ENCODE measurements at places on chromosomes 13 and 19.
A peak's percentile ranks its signal among the peaks of the same experiment; 100 is the strongest.

GRCh38 chr19:53982611-53983010 lies 8.8 kb upstream of the CACNG6 start:
- DNase-seq, result no peak

- DNase-seq, result no peak
Measured at GRCh38 chr19:17357724-17358123, 19.4 kb downstream of the PLVAP start.

GRCh38 chr19:28569132-28570131 lies 643.5 kb downstream of the UQCRFS1 start:
- no peak for DNase-seq

DNA sequence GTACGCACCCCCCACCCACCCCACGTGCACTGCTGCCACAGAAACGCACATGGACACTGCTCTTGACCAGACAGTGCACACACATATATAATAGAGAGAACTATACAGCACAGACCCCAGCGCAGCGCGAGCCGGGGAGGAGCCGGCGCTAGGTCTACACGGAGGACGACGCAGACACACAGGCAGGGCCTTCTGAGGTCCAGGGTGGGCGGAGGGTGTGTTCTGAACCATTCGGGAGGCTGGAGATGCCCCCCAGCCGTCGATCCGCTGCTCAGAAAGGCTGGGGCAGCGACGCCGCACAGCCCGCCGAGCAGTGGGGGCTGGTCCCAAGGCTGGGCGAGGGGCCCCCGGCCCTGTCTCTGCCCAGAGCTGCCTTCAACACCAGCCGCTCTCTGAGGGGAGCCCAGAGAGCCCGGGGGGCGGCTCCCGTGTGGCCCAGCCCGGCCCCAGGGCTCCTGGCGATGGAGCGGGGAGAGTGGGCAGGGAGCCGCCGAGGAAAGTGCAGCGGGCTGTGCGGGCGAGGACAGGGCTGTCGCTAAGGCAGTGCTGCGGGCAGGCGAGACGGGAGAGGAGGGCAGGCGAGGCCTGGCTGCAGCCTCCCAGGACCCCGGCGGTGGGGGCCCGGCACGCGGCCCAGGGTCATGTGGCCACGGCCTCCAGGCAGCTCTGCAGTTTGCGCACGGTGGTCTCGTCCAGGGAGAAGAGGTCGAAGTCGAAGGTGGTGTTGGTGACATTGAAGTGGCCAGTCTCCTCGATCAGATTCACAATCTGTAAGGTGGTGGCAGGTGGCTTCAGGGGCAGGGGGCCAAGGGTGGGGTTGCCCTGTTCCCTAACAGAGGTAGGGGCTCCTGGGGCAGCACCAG lies 67.1 kb downstream of the MLLT1 start:
- no peak for DNase-seq

- no peak for DNase-seq
Measured at GRCh38 chr19:30862876-30863275, 486.4 kb downstream of the TSHZ3 start.

- no peak for DNase-seq
Measured at GRCh38 chr13:51644654-51645053, 60.4 kb downstream of the WDFY2 start.

- peak; percentile 92 for DNase-seq
Measured at GRCh38 chr13:101529422-101529821, 76.9 kb downstream of the ITGBL1 start.

GRCh38 chr13:65768545-65768944 lies 1461.6 kb downstream of the PCDH9 start:
- no peak for DNase-seq

DNA sequence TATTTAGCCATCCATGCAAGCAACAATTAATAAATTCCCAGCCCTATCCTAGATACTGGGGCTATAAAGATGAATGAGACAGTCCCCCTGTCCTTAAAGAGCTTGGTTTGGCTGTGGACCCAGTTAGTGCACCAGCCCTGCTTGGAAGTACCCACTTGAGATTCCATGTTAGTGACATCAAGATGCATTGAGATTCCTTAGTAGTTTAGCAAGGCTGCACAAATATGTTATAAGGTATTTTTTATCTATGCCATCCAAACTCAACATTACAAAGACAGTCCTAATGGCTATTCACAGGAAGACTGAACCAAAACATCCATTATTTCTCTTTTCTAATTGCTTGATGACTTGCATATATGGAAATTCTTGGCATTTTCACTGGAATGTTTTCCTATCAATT lies 48.8 kb upstream of the RAP2A start:
- DNase-seq, result no peak

GRCh38 chr19:35693835-35694599 lies 10.3 kb upstream of the ZBTB32 start:
- DNase-seq, result no peak

- DNase-seq, result peak; percentile 23
Measured at GRCh38 chr13:93118081-93118615, 108.5 kb upstream of the GPC6 start.

DNA sequence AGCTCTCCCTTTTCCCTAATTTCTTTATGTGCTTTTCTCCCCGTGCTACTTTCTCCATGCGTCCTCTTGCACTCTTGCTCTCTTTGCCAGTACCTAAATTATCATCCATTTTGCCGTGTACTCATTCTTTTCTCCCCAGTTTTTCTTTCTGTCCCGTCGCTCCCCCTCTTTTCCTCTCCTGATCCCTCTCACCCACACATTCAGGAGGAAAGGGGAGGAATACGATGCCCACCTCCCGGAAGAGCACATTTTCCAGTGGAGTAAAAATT lies 821 bp downstream of the ZNF616 start:
- no peak for DNase-seq

- no peak for DNase-seq
Measured at GRCh38 chr13:39888865-39889810, 233.7 kb downstream of the COG6 start.

- no peak for DNase-seq
Measured at GRCh38 chr19:4389064-4389375, 11.3 kb downstream of the SH3GL1 start.

DNA sequence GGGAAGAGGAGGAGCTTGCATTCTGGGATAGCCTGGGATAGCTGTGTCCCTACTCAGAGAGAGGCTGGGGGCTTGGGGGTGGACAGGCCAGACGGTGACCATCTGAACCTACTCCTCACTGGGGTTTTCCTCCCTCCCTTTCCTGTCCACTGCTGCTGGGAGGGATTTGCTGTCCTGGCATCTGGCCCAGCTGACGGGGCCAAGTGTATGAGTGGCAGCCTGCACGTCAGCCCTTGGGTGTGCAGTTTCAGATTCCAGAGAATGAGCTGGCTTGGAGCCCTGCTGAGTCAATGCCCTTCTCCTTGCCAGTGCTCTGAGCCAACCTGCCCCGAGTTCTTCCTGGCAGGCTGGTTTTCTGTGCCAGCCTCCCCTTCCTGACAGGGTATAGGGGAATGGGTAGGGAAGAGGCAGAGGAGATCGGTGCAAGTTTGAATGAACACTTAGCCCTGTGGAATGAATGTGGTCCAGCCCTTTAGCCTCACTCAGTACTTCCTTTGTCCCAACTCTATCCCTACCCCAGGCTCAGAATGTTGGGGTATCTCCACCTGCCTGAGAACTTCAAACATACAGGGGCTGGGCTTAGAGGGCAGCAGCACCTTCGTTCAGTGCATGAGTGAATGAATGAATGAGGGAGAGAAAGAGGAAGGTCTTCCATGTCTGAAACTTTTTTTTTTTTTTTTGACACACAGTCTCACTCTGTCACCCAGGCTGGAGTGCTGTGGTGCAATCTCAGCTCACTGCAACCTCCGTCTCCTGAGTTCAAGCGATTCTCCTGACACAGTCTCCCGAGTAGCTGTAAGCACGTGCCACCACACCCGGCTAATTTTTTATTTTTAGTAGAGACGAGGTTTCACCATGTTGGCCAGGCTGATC lies 1.8 kb upstream of the ANGPTL4 start:
- DNase-seq, result peak; percentile 94

GRCh38 chr13:19239114-19239860 lies 57.7 kb upstream of the TUBA3C start:
- DNase-seq, result no peak

GRCh38 chr13:81139987-81140386 lies 799.1 kb upstream of the SPRY2 start:
- DNase-seq, result no peak

DNA sequence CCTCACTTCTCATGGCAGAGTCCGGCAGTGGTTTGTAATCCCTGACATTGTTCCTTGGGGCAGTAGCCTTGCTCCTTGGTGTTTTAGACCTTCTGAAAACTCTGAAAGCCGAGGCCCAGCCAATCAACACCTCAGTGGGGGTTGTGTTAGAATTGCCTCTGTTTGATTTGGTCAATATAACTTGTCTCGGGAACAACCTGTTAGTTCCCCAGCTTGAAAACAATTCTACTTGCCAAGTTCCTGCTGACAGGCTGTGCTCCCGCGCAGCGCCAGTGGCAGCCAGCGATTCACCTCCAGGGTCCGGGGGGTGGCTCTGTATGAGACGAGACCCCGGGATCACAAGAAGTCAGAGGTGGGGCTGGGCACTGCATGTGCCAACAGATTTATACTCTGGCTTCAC lies 81.4 kb upstream of the MEDAG start:
- DNase-seq, result no peak

DNA sequence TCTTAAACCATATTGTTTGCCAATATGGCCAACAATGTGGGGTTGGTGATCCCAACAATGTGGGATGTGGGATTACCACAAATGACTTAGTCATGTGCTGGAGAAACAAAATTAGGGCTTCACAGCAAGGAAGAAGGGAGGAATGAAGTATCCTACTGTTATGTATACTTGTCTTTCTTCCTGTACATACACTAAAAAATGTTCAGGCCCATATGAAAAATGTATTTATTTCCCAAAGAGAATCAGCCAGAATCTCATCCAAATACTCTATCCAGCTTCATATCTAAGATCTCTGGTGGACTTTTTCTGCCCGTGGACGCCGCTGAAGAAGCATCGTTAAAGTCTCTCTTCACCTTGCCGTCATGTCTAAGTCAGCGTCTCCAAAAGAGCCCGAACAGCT lies at the start of gene HNRNPA1L2:
Gene HNRNPA1L2 (plus strand): TSS at position 301 of the 400 bp plus-strand sequence. CDS start 62 bp downstream, at position 363.
- DNase-seq, result no peak

GRCh38 chr13:34431827-34432581 lies 510.1 kb upstream of the NBEA start:
- no peak for DNase-seq

DNA sequence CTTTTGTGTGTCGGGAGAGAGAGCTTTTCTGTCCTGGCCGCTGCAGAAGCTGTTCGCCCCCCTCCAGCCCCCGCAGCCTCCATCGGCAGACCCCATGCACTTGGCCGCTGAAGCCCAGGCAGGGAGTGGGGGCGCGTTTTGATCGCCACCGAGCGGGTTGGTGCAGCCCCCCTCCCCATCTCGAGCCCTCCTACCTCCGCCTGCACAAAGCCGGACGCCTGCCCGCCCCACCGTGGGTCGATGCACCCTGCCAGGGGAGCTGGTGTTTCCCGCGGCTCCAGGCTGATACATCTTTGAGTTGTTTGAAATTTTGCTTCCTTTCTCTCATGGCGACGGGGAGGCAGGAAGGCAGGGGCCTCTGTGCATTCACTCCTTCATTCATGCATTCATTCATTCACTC lies 16.4 kb upstream of the ONECUT3 start:
- no peak for DNase-seq

Measured in skeletal muscle cell (primary cell).